ENCODE measurements at places on chromosomes 2 and 18.

GRCh38 chr2:14301331-14301730, 331.2 kb upstream of the LRATD1 start:
- no peak for DNase-seq

GRCh38 chr18:8056723-8057122, 489.6 kb downstream of the PTPRM start:
- no peak for DNase-seq

DNA sequence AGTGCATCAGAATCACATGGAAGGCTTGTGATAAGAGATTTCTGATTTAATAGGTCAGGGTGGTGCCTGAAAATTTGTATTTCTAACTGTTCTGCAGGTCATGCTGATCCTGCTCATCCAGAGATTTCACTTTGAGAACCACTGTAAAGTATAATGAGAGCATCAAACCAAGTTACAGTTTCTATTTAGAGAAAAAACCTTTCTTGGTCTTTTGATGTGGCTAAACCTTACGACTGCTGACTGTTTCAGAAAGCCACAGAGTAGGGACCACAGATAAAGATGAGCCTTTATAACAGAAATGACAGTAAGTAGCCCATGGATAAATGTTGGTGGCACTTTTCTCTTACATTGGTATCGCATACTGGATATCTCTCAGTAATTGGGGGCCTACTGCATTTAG, 109.4 kb upstream of the FANCL start:
- DNase-seq = peak; percentile 71

DNA sequence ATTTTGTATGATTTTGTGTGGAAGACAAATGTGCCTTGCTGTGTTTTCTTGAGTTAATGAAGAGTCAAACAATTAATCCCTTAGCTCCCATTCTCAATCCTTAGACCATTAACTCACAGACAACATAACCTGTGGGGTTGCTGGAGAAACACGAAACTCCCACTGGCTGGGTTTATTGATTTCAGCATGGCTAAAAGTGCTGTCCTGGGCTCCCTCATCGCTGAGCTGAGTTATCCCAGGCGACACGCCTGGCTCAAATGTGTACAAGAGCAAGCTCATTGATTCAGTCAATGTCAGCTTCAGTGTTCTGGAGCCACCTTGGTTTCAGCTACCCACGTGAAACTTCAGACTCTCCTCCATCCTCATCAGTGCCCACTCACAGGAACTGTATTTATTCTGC, 896.1 kb downstream of the CNTNAP5 start:
- no peak for DNase-seq

DNA sequence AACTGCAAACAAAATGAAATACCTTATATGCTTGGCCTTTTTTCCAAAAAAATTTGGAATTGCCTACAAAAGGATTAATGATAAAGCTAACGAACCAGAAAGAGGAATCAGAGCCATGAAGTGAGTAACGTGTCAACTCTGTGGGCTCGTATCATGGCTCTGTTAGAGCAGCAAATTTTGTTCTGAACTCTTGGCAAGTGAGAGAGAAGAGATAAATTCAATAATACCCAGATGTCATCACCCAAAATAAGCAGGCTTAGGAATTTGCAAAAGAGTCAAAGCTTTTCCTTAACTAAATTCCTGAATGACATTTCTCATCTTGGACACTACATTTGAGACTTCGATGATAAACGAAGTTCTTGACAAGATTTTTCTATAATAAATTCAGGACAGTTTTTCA, 4.4 kb downstream of the TXNDC2 start:
- DNase-seq = no peak

- no peak for DNase-seq
Measured at GRCh38 chr2:75155115-75155514, 44.2 kb downstream of the TACR1 start.

- no peak for DNase-seq
Measured at GRCh38 chr2:164934401-164935117, 20.8 kb downstream of the SLC38A11 start.

GRCh38 chr2:10238396-10238795, 64.3 kb upstream of the HPCAL1 start:
- no peak for DNase-seq

DNA sequence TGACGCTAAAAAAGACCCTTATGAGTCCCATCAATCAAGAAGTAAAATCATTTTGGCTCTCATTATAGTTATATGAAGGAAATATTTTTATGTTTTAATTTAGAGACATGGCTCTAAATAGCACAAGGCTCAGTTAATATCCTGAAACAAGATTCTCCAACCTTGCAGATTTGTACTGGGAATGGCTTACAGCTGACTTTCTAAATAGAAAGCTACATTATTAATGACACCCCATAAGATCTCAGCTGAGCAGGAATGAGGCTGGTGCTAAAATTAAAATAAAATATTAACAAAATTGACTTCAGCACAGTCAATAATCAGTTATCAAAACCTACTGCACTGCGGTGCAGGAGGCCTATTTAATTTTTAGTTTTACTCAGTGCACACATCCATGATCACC, 136.9 kb downstream of the SLC39A10 start:
- no peak for DNase-seq

DNA sequence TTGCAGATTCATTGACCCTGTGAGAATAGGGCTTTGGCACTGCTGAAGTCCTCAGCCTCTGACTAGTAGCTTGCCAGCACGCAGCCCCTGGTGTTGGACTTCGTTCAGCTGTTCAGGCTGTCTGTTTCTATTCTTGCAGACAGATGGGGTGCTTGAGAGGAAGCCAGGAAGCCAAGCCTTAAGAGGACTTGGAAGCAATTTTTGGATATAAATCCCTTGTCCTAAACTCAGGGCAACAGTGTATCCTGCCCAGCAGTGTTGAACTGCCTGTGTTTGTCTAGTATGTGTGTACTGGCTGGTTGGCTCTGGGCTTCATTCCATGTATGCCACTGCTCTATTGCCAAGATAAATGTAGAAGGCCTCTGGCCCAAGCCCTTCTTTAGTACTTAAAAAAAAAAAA, 108.6 kb downstream of the COMMD1 start:
- DNase-seq = no peak

- DNase-seq = peak; percentile 14
Measured at GRCh38 chr2:78999406-78999805, 26.1 kb upstream of the REG3G start.

DNA sequence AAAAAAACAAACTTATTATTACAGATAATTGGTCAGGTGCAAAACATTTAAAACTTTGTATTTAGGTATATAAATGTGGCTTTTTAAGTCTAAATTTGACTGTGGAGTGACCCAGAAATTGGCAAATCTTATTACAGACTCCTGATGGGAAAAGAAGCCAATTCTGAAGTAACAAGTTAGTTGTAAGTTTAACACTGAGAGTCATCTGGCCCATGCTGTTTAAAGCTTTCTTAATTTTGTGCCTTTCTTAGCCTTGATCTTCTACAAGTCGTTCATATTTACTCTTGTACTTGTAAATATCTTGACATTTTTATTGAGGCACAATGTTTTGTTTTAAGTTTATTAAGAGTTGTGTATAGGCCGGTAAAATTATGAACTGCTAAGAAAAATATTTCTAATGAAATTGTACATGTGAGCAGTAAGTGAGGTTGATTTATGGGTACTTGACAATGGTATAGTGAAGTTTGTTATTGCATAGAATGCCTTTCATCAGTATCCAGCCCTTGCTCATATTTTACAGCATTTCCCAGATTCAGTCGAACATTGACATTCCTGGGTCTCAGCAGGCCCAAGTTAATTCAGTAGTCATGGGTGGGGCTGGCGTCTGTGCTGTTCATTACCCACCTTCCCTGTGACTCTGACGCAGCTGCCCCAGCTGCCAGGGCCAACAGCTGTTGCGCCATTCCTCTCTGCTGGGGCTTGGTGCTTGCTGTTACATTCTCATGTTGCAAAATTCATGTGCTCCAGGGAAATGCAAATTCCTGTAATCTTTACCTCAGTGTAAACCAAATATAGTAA, 121.4 kb downstream of the ZNF236 start:
- DNase-seq = no peak

- DNase-seq = no peak
Measured at GRCh38 chr2:12979066-12979465, 262.3 kb downstream of the TRIB2 start.

- no peak for DNase-seq
Measured at GRCh38 chr18:60209042-60209441, 163.5 kb downstream of the MC4R start.

DNA sequence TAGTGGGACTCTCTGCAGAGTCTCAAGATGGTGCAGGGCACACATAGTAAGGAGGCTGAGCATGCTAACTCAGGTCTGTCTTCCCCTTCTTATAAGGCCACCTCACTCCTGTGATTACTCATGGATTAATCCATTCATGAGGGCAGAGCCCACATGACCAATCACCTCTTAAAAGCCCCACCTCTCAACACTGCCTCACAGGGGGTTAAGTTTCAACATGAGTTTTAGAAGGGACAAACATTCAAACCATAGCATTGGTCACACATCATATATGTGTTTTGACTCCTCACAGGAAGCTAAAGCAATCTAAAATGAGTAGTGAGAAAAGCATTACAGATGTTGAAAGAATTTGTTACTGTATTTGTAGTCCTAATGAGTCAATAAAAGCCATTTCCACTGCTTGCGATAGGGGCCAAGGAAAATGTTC, 57.5 kb downstream of the DTNA start:
- DNase-seq = peak; percentile 69

GRCh38 chr2:160209516-160209856, 9.4 kb upstream of the ITGB6 start:
- DNase-seq = peak; percentile 39

DNA sequence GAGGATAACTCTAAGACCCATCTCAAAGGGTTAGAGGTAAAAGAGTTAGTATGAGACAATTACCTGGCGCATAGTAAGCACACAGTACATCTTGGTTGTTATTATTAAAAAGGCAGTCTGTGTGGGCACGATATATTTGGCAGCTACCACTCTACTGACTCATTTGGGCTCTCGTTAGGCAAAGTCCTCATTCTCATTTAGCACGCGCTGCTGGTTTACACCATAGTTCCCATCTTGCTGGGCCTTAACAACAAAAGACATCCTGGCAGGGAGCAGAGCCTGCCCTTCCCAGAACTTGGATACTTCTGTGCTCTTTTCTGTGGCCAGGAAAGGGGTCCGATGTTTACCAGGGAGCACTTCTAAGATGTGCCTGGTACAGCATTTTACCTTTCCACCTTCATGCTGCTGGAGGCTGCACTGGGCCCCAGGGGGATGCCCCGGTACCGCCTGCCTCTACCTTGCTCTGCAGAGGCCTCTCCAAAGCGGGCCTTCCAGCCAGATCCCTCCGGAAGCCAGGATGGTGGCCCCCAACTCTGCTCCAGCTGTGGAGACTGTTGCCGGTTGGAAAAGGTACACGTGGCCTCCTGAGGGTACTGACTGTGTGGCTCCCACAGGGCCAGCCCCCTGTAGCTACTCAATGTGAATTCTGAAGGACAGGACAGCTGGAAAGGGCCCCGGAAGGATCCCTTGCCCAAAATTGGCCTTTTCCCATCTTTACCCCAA, 15.0 kb downstream of the GLI2 start:
- no peak for DNase-seq

- no peak for DNase-seq
Measured at GRCh38 chr2:27497288-27497627, 619 bp downstream of the GCKR start.

GRCh38 chr2:113940891-113941290, 51.0 kb downstream of the ACTR3 start:
- DNase-seq = no peak

- DNase-seq = peak; percentile 18
Measured at GRCh38 chr18:64202863-64203262, 54.0 kb upstream of the LINC00305 start.

GRCh38 chr2:220502539-220502938, 875.1 kb downstream of the SLC4A3 start:
- DNase-seq = no peak

DNA sequence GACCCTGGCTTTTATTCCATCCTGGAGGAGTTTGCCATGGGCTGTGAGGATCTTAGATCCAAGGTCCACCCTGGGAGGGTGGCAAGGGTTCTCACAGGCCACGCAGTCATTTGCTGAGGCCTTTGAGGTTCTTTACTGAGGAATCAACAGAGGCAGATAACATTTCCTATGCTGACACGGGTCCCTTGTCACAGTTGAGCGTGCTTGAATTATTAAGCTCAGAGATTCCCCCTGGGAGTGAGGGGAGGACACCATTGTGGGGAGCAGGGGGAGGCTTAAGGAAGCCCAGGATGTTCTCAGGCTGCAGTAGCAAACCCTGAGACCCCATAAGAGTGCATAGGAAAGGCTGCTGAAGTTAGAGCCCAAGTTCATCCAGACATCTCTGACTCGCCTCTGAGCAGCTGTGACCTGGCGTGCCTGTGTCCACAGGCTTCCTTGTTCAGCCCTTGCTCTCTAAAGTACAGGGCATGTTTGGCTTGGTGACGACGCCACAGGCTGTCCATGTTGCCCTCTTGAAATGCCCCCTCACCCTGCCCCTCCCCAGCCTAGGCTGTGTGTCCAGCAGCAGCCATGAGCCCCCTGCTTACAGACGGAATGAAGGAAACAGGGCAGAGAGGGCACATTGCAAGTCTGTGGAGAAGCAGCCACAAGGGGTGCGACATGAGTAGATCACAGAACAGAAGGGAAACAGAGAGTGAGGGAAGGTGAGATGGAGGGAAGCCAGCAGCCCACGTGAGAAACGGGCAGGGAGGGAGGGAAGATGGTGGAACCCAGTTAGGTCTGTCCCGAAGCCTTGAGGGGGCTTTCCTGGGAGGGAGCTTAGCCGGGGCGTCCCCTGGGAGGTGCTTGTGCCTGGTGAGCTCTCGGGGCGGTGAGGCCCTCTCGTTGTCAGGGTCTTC, 34.0 kb downstream of the NAPG start:
- peak; percentile 64 for DNase-seq

- no peak for DNase-seq
Measured at GRCh38 chr2:147037048-147037447, 807.8 kb upstream of the ACVR2A start.

GRCh38 chr2:144523596-144524117, 3.7 kb upstream of the ZEB2 start:
- DNase-seq = no peak

- DNase-seq = no peak
Measured at GRCh38 chr2:69390471-69390870, 3.4 kb upstream of the GFPT1 start.

GRCh38 chr18:3747176-3747973, 297.4 kb downstream of the TGIF1 start:
- no peak for DNase-seq

- no peak for DNase-seq
Measured at GRCh38 chr2:128311216-128311754, 7.4 kb downstream of the HS6ST1 start.

- DNase-seq = no peak
Measured at GRCh38 chr2:142112757-142113221, 18.0 kb downstream of the LRP1B start.

DNA sequence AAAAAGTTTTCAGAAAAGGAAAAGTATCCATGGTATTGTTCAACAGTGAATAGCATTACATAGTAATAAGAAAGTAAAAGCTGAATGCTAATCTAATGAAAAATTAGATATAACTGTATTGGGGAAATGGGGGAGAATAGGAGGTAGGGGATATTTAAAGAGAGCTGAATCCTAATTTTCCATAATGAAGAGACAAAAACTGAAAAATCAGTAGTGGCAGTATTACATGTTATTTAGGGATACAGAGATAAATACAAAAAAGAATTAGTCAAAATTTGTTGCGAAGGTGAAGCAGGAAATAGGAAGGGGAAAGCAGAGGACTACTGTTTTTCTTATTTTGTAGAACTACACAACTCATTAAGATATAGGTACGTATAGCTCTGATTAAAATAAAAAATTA, 9.1 kb downstream of the TANK start:
- DNase-seq = no peak

- DNase-seq = peak; percentile 89
Measured at GRCh38 chr2:168432565-168433186, 23.4 kb upstream of the CERS6 start.

- no peak for DNase-seq
Measured at GRCh38 chr2:227793148-227793712, 20.4 kb upstream of the CCL20 start.

Data from GM12865 (cell line).